Activated B cell treated with CpG ODN at 0.5 μM for 24 hours (primary cell): ENCODE measurements at places on chromosomes 11 and 22. TPM values are rescaled to one million over a fixed set of nuclear protein-coding genes. Genes with fewer than 3 reads are reported as not detected.

UCP3 gene
- 4.4 and 5.7 TPM in 2 replicates for total RNA-seq

RCOR2 gene
- not detected in 2 replicates for total RNA-seq

BID gene
- total RNA-seq = 78.9 and 81.4 TPM in 2 replicates

PANX3 gene
- not detected in 2 replicates for total RNA-seq

OTOG gene
- not detected in 2 replicates for total RNA-seq

SLC37A2 gene
- total RNA-seq = 21.3 and 27.5 TPM in 2 replicates

RASL10A gene
- total RNA-seq = 0.98 and 1.0 TPM in 2 replicates

JAM3 gene
- 16.2 and 17.6 TPM in 2 replicates for total RNA-seq

OR2AG1 gene
- total RNA-seq = not detected in 2 replicates

TEX54 gene
- total RNA-seq = 0.55 TPM in 1 of 2 replicates, not detected in the other

SULT4A1 gene
- total RNA-seq = not detected in 2 replicates

OR51I1 gene
- total RNA-seq = not detected in 2 replicates

ASCL2 gene
- 1.3 and 1.4 TPM in 2 replicates for total RNA-seq

MS4A12 gene
- not detected in 2 replicates for total RNA-seq

SLC22A9 gene
- not detected in 2 replicates for total RNA-seq

UPK3A gene
- 1.4 and 1.6 TPM in 2 replicates for total RNA-seq

C11orf91 gene
- total RNA-seq = 0.49 TPM in 1 of 2 replicates, not detected in the other

TMPRSS6 gene
- total RNA-seq = 4.6 and 5.4 TPM in 2 replicates

TTC12 gene
- 21.3 and 25.2 TPM in 2 replicates for total RNA-seq

B3GAT1 gene
- total RNA-seq = not detected in 2 replicates

PHOX2A gene
- total RNA-seq = not detected in 2 replicates

NCR3LG1 gene
- 1.1 TPM in 2 replicates for total RNA-seq

MRPL49 gene
- 60.0 and 62.4 TPM in 2 replicates for total RNA-seq

CRYBB3 gene
- not detected in 2 replicates for total RNA-seq
